ENCODE measurements at places on chromosomes 16 and 17. TPM values are rescaled to one million over a fixed set of nuclear protein-coding genes. Genes with fewer than 3 reads are reported as not detected.

GRCh38 chr16:89880477-89881367, 7.3 kb downstream of the TCF25 start:
- DNase-seq, result no peak

DNA sequence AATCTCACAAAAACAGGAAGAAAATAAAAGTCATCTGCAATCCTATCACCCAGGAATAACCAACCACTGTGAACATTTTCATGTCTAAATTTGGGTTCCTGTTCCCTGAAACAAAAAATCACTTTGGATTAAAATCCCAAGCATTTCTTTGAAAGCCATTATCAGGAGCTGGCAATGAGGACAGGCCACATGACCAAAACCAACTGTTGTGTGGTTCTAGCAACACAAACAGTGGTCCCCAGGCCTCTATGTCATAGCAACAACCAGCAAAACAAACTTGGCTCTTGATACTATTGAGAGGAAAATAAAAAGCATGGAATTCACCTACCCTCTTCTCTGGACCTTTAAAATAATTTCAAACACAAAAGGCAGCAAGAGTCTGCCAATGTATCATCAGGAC, 252.5 kb downstream of the SLC39A11 start:
- DNase-seq, result no peak

DNA sequence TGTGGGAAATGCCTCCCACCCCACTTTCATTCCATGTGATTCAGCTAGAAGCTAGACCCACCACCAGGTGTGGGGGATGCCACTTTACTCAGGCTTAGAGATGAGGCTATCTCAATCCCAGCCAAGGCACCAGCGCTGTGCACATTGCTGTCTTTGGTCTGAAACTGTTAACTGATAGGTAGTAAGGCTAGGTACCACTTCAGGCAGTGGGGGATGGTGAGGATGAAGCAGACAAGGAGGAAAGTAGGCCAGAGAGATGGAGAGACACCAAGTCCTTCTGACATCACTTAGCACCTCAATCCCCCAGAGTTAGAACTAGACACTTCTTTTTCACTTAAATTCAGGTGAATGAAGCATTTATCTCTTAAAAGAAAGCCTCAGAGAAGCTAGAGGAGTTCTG, 35.8 kb downstream of the ADAMTS18 start:
- no peak for DNase-seq

DNA sequence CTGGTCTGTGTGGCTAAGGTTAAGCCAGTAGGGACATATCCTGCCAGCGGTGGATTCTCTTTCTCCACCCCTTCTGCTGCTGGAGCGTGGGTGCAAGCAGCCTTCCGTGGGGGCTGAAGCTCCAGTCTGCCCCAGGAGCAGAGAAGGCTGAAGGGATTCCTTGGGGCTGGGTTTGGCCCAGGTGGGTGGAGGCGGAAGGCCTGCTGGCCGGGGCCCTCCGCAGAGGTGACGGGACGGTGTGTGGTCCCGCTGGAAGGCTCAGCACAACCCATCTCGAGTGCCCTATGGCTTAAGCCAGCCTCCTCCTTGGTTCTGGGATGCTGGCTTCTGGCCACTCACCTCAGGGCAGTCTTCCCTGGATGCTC, 13.1 kb downstream of the TIMM22 start:
- no peak for DNase-seq

- no peak for DNase-seq
Measured at GRCh38 chr17:12592941-12593340, 72.7 kb upstream of the MYOCD start.

GRCh38 chr16:88992351-88993165, 15.6 kb upstream of the CBFA2T3 start:
- no peak for DNase-seq

DNA sequence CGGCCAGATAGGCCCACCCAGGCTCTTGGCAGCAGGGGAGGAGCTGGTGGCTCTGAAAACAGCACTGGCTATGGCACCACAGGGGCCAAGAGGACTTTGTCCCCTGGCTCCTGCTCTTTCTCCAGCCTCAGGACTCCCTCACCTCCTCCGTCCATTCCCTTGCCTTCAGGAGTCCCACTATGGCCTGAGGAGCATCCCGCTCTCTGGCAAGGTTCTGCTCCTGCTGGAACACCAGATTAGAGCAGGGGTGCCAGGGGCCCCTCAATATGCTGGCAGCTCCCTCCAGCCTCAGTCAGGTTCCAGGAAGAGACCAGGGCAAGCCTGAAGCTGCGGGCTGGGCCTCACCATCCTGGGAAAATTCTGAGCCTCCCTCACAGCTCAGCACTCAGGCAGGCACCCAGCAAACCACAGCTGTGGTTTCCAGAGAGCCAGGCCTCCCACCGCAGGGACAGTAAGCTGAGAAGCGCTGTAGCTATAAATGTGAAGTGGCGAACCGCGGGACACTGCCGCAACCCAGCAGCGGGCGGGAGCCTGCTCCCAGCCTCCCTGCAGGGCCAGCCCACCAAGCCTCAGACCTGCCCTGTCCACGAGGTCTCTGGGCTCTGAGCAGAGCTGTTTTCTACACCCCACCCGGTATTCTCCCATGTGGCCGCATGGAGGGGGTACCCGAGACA, 25.7 kb downstream of the C17orf100 start:
- peak; percentile 36 for DNase-seq

DNA sequence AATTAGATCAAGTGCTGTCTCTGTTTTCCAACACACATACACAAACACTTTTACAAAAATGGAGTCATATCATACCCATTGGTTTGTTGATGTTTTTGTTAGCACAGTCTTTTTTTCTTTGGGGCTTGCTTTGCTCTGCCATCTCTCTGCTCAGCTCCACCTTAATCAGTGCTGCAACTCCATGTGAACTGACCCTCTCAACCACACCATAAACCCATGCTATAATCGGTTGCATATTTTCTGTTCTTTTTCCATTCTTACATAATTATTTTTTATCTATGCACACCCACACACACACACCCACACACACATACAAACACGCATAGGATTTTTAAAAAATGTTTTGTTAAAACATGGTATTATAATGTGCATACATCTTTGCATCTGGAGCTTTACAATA, 91.0 kb upstream of the CDH13 start:
- no peak for DNase-seq

CCL8 gene
- total RNA-seq, result not detected

GRAPL gene
- 0.10 TPM for total RNA-seq

CHD9NB gene
- 0.52 TPM for total RNA-seq
